ENCODE measurements at places on chromosomes 3 and 15.

GRCh38 chr3:118938183-118938961 lies 96.3 kb downstream of the IGSF11 start:
- DNase-seq, result no peak

- DNase-seq, result no peak
These were observed 190.7 kb upstream of the SGO1 start for GRCh38 chr3:20376665-20377217.

DNA sequence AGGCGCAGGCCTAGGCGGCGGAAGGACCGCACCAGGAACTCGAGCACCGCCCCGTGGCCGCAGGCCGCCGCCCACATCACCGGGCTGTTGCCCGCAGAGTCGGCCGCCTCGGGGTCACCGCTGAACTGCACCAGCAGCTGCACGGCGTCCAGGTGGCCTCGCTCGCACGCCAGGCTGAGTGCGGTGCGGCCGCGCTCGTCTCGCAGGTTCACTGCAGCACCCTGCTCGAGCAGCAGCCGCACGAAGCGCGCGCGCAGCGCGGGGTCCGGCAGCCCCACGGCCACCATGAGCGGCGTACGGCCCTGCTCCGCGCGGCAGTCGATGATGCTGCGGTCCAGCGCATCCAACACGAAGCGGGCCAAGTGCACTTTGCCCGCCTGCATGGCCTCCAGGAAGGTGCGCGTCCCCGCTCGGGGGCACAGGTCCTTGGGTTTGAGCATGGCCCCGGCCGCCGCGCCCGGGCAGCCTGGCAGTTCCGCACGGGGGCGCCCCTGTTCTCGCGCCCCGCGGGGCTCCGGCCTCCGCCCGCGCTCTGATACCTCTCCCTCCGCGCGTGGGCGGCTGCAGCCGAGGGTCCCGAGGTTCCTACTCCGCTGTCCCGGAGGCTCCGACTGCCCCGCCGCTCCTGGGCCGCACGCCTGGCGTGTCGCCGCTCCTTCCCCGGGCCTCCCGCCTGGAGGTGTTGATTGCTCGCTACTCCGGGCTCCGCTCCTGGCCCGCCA lies 556 bp downstream of the ANKRD63 start:
- DNase-seq, result no peak

GRCh38 chr15:58517682-58518525 lies 86.1 kb downstream of the LIPC start:
- no peak for DNase-seq

- DNase-seq, result no peak
These were observed 120.3 kb upstream of the TJP1 start for GRCh38 chr15:29942548-29942947.

GRCh38 chr3:159881828-159882309 lies 106.8 kb upstream of the IL12A start:
- DNase-seq, result no peak

DNA sequence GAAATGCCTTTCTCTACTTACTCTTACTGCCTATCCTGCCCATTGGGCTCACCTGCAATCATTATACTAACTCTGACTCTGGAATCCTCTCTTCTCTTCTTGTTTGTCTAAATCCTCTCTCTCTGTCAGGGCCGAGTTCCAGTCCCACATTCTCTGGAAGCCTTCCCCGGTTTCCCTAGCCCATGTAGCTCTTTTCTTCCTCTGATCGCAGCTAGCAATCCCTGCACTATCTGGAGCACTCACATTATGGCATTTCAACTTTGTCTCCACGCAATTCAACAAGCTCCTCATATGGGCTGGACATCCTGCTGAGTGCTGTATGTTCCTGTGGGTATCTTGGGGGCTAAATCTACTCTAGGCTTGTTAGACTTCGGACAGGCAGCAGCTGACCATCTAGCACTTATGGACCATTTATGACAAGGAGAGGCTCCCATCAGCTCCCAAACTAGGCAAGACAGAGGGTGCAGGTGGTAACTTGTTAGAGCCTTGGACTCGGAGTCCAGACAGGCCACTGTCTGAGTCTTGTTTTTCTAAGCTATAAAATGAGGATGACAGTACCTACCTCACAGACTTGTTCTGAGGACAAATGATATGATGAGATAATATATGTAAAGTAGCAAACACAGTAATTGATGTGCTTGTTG lies 58.3 kb downstream of the EPHB3 start:
- DNase-seq, result peak; percentile 19

DNA sequence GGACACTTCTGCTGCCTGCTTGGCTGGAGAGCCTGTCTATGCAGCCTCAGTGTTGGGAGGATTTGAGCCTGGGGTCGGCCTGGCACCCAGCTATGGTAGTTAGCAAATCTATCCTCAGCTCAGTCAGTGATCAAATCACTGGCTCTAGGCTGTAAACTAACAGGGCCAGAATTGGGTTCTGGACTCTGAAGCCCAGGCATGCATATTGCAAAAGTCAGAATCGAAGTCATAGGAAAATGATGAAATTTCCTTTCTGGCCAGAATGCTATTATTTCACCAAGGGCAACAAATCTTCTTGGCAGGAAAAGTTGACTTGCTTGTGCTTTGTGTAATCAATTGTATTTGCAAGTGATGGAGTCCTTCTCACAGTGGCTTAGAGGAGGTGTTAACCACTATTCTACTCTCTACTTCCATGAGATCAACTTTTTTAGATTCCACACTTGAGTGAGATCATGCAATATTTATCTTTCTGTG lies 482.6 kb upstream of the TPRG1 start:
- DNase-seq, result peak; percentile 97

DNA sequence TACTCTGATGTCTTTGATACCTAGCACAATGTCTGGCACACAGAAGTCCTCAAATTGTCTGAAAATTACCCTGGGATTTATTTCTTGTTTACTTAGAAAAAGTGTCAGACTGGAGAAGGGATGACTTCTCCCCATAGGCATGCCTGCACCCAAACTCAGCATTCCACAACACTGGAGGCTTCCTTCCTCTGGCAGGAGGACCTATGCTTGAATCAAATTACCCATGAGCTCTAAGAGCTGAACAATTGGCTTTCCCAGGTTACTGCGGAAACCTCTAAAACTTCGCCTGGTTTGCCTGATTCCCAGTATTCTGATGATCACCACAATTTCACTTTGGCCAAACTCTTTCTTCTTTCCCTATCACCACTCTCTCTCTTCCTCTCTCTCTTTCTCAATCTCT lies 217.4 kb downstream of the DIPK2A start:
- peak; percentile 6 for DNase-seq

GRCh38 chr3:156643729-156644389 lies 30.5 kb upstream of the TIPARP start:
- DNase-seq, result no peak

DNA sequence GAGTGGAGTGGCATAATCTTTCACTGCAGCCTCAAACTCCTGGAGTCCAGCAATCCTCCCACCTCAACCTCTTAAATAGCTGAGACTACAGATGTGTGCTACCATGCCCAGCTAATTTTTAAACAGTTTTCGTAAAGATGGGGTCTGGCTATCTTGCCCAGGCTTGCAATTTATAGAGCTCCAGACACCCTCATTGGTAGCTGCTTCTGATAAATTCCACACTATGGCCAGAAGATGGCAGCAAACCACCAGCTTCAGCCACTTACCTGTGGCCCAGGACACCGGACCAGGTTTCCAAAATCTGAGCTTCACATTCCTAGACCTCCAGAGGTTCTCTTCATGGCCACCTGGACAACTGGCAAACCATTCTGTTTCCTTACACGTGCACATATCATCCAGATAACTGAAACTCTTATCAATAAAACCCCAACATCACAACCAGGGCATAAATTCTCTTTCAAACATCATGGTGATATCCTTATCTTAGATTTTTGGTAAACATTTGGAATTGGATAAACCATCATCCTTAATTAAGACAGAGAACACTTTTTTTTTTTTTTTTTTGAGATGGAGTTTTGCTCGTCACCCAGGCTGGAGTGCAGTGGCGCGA lies 28.9 kb downstream of the FBXW12 start:
- DNase-seq, result peak; percentile 68

DNA sequence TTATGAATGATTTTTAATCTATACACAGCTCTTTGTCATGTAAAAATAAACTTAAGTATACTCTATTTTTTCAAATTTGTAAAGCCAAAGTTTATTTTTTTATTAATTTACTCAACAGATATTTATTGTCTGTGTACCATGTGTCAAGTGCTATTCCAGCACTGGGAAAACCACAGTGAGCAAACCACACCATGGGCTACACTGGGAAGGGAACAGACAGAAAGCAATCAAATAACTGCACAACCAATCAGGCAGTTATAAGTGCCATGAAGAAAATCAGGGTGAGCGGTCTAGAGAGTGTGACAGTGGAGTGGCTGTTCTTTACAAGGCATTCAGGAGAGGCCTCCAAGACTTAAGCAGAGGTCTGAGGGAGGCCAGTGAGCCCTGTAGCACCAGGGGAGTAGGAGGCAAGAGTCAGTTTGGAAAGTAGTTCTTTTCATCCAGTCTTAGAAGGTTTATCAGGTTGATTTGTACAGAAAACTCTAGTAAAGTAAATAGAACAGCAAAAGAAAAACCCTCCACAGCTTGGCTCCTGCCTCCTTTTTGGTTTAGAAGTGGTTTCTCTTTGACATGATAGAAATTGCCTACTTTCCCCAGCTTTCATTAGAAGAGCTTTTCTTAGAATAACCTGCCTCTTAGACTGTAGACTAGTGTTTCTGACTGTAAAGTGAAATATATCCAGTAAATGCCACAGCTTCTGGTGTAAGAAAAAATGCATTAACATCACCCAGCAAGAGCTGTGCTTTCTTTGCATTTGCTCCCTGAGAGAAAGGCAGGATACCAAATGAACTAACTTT lies 13.7 kb downstream of the EIF2AK4 start:
- no peak for DNase-seq

DNA sequence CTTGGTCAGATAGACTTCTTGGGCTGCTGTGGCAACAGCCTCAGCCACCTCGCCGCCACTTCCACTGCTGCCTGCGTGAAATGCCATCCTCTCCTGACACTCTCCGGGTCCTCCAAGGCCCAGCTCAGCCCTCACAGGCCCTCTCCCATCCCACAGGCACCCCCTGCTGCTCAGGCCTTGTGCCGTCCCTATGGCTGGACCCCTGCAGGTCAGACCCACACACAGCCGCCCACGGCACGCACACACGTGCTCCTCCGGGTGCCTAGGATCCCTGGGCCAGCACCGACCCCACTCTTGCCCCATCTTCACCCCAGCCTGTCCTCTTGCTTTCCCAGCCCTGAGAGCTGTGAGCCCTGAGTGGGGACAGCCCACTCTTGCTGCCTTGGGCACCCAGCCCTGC lies 19.7 kb downstream of the CFAP100 start:
- no peak for DNase-seq

DNA sequence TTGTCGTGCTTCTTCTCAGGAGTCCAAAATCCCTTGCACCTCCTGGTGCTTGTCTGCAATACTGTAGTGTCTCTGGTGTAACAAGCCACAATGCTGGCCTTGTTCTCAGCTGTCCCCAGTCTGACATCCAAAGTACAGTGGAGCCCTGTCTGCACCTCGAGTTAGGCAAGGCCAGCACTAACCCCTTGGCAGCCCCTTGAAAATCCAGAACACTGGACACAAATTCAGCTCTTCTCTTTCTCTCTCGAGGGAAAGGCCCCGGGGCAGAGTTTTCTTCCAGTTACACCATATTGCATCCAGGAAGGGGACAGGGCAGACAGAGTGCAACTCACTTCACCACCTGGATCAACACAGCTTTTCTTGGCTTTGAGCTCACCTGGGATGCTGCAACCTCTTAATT lies 91.3 kb upstream of the ATP10A start:
- DNase-seq, result no peak

DNA sequence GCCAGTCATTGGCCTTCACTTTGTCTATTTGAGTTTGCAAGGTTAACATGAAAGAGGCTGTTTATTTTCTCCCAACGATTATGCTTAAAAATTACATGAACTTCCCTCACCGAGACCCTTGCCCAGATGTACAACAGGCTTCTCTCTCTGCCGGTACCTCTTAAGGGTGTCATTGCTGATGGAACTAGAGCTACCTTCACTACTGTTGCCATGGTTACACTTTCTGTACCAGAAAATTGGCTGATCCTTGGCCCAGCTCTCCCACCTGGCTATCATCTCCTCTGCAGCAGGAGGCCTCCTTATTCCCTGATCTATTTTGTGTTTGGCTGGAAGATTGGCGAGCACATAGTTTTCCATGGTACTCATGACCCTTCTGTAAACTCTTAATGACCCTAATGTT lies 24.0 kb upstream of the LIPC start:
- DNase-seq, result no peak

Measured in fibroblast of the aortic adventitia (primary cell).